Upper lobe of right lung (tissue), 1 donor: ENCODE measurements at places on chromosomes 1 and 21. TPM values are rescaled to one million over a fixed set of nuclear protein-coding genes. Genes with fewer than 3 reads are reported as not detected.
A peak's percentile ranks its signal among the peaks of the same experiment; 100 is the strongest.

The GBP7 gene
- 0.32 TPM for total RNA-seq

DNA sequence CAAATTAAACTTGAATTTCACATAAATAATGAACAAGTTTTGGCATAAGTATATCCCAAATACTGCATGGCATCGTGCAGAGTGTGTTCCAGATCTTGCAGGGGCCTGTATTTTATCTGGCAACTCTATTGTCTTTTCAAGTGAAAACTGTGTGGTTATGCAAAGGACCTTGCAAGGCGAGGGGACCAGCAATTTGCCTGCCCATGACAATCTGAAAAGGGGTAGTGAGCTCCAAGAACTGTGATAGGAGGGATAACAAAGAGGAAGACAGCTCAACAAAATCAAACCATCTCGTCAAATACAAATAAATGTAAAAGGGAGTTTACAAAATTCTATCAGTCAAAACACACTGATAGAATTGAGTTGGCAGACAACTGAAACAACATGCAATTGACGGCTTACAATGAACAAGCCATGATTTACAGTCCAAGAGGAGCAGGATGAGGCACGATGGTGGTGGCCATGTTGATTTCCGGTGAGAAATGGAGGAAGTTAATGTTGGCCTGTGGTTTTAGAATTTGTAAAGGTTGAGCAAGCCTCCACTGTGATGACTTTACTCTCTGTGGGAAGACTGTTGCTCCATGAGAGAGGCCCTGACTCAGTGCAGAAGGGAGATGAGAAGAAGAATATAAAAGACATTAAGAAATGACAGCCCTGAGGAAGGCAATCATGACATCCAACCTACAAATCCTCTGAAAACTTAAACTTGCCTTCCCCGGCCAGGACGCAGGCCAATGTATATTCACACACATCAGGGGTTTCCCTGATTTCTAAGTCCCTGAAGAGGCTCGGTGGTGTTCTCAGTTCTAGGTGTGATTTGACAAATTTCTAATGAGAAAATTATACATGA is 132.2 kb downstream of the ADSS2 start:
- peak overlapping the region; percentile 33 for H3K27ac ChIP-seq
- H3K4me1 ChIP-seq: peaks cover 22% of the 10 kb centered on the region
- H3K4me3 ChIP-seq: no peak overlapping the region
- no peaks in the 10 kb centered on the region for H3K27me3 ChIP-seq

DNA sequence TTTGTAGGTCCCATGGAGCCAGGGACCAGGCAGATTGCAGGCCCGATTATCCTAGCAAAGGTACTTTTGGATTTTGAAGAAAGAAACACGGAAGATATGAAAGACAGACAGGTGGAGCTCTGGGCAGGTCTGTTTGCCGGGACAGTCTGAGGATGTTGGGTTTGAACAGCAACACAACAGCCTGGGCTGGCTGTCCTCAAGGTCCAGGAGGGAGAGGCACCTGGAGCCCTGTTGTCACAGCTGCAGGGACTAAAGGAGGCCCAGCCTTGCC is 14.6 kb downstream of the H6PD start:
- no peaks in the 10 kb centered on the region for H3K27me3 ChIP-seq
- no peak for DNase-seq
- peaks cover 22% of the 10 kb centered on the region for H3K36me3 ChIP-seq
- no peak overlapping the region for H3K4me3 ChIP-seq

DNA sequence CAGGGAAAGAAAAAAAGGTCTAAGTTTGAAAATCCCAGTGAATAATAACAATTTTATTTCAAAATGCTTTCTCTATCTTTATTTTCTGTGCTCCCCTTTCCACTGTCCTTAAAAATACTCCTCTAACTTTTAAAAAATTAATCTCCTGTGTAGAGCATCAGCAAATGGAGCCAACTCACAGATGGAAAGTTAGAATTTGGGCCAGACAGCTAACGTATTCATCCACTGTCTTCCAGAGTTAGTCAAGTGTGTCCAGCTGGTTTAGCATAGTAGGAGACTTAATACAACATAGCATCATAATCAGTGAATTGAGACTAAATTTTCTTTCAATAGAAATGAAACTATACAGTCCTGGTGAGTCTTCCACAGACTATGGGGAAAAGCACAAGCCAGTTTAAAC is 419.0 kb upstream of the LRRC7 start:
- H3K27ac ChIP-seq: no peak overlapping the region
- no peak for DNase-seq
- no peaks in the 10 kb centered on the region for H3K36me3 ChIP-seq
- no peaks in the 10 kb centered on the region for H3K27me3 ChIP-seq
- no peak overlapping the region for H3K4me3 ChIP-seq

The ERO1B gene
- total RNA-seq: 7.8 TPM
